ENCODE measurements at places on chromosomes 3 and 15. TPM values are rescaled to one million over a fixed set of nuclear protein-coding genes. Genes with fewer than 3 reads are reported as not detected.
A peak's percentile ranks its signal among the peaks of the same experiment; 100 is the strongest.

The PTH1R gene
- total RNA-seq = not detected

The IL17RB gene
- total RNA-seq = not detected

The PHC3 gene
- 38.8 TPM for total RNA-seq

The TPRG1 gene
- total RNA-seq = not detected

The TGM5 gene
- total RNA-seq = not detected

The MKRN3 gene
- not detected for total RNA-seq

The SLC27A2 gene
- 1.5 TPM for total RNA-seq

DNA sequence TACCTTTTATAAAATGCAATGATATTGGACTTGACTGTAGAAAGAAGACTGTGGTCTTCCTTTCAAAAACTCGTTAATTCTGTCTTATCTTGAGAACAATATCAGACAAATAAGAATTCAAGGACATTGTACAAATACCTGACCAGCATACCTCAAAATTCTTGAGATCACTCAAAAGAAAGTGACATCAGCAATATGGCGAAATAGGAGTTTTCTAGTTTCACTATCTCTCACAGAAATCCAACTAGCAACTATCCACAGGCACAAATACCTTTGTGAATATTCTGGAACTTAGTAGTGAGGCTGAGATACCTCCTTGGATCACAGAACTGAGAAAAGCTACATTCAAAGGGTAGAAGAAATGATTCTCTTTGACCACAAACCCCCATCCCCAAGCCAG lies 419.7 kb downstream of the ZNF385D start:
- H3K27ac ChIP-seq = no peak overlapping the region
- no peak overlapping the region for H3K4me3 ChIP-seq
- no peaks in the 10 kb centered on the region for H3K36me3 ChIP-seq
- H3K4me1 ChIP-seq = peaks cover 27% of the 10 kb centered on the region

DNA sequence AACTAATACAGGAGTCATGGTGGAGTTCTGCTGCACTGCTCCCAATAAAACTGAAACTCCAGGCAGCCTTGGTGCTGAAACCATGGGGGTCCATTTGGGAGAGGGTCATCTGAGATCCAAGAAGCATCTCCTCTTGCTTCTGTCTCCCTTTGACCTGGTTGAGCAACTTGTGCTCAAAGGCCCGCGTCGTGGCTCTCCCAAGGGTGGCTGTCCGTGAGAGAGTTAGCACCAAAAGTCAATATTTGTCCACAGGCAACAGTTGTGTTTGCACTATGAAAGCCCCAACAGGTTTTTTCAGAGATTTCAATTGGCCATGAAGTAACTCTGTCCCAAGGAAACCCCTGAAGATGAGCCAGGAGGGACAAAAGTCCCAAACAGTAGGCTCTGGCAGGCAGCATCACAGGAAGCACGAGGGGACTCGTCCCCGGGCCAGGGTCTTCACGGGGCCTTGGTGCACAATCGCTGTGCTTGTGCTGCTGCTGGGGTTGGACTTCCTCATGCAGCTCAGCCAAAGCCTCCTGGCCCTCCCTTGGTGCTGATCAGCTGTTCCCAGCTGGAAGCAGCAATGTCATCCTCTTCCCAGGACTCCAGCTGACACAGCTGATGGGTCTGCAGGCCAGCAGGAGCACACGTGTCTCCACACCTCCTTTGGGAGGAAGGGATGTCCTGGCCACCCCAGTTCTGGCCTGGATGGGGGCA lies 39.4 kb upstream of the WNT5A start:
- no peak for DNase-seq
- H3K27me3 ChIP-seq = peaks cover 15% of the 10 kb centered on the region
- no peak overlapping the region for H3K4me3 ChIP-seq

DNA sequence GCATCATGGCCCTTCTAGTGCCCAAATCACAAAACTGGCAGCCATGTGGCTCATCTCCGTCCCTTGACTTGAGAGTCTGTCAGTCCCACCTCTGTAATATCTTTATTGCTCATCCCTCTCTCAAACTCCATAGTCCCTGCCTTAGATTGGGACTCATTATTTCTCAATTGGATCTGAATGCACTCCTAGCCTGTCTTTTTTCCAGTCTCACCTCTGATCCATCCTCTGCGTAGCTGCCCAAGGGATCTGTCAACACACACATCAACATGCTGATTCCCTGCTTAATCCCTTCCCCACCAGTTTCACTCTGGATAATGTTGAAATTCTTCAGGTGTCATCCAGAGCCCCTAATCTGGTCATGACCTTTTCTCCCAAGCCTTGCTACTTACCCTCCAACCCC lies 39.3 kb downstream of the NMNAT3 start:
- H3K4me1 ChIP-seq = no peaks in the 10 kb centered on the region
- no peak overlapping the region for H3K27ac ChIP-seq
- no peaks in the 10 kb centered on the region for H3K27me3 ChIP-seq

DNA sequence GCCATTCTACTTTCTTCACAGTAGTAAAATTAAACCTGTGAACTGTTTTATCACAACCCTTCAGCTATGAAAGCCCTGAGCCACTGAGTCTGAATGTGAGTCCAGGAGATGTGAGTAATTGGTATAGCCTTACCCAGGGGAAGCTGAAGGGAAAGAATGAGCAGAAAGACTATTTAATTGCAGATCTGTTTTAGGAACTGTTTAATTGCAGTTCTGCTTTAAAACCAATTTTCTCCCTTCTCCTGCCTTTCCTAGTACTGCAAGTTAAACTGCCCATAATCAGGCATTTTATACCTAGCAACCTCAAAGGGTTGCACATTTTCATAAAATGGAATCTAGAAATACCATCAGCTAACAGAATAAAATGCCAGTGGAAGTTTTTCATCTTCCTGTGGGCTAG lies 476.7 kb downstream of the OCA2 start:
- no peak overlapping the region for H3K4me3 ChIP-seq
- DNase-seq = no peak

DNA sequence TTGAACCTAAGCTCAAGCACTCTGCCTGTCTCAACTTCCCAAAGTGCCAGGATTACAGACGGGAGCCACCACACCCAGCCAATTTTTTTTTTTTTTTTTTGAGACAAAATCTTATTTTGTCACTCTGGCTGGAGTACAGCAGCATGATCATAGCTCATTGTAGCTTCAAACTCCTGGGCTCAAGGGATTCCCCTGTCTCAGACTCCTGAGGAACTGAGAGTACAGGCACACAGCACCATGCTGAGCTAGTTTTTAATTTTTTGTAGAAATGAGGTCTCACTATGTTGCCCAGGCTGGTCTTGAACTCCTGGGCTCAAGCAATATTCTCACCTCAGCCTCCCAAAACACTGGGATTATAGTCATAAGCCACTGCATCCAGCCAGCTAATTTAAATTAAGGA lies 36.8 kb upstream of the SUCLG2 start:
- DNase-seq = no peak
- H3K27ac ChIP-seq = no peak overlapping the region
- peaks cover 4% of the 10 kb centered on the region for H3K4me1 ChIP-seq

DNA sequence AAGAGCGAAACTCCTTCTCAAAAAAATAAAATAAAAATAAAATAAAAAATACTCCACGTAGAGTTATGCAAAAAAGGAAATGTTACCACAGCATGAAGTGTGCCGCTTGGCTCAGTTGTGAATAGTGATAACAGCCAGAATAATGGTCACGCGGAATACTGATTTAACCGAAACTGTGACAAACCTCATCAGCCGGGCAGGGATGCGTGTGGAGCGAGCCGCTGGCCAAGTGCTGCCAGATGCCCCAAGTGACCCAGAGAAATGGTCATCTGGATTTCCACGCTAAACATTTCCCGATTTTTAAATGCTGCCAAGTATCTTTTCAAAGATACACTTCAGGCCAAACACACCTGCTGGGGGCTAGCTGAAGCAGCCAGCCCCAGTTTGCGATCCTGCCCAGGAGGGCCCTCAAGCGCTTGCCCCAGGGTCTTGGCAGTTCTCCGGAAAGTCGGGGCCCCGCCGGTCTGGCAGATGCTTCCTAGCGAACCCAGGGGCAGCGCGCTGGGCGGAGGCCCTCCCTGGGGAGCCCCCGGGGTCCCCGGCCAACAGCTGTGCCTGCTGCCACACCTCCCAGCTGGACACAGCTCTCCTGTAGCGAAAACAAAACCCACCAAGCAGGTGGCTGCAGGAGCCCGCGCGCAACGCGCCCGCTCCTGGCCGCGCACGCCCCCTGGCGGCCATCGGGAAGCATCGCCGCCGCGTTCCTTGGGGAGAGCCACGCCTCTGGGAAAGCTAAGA lies 35.1 kb downstream of the CMTM6 start:
- peak; percentile 40 for DNase-seq
- no peak overlapping the region for H3K27ac ChIP-seq
- no peaks in the 10 kb centered on the region for H3K27me3 ChIP-seq
- peaks cover 32% of the 10 kb centered on the region for H3K4me1 ChIP-seq

DNA sequence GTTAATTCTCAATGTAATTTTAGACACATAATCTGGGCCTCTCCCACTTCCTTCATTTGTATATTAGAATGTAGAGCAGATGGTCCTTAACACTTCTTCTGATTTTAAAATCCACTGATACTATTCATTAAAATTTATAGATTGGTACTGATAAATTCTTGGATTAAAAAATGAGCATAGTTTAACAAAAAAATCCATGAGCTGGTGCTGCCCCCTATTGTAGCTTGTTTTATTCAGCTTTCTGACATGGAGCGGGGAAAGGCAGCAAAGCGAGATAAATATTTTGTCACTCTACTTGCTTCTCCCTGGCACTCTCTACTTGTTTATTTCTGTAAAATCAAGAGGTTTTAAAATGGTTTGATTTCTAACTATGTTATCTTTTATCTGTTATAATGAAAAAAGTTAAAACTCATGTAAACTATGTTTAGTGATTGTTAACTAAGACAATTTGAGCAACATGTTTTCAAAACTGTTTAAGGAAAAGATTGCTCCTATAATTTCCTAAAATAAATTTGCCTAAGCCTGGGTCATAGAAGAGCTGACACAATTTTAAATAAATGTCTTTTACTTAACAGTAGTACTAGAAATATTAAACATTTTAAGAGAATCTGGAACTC lies 26.5 kb upstream of the PLOD2 start:
- no peaks in the 10 kb centered on the region for H3K36me3 ChIP-seq
- H3K4me3 ChIP-seq = no peak overlapping the region
- no peaks in the 10 kb centered on the region for H3K27me3 ChIP-seq
- H3K4me1 ChIP-seq = peaks cover 23% of the 10 kb centered on the region
- DNase-seq = peak; percentile 36
- H3K27ac ChIP-seq = no peak overlapping the region

DNA sequence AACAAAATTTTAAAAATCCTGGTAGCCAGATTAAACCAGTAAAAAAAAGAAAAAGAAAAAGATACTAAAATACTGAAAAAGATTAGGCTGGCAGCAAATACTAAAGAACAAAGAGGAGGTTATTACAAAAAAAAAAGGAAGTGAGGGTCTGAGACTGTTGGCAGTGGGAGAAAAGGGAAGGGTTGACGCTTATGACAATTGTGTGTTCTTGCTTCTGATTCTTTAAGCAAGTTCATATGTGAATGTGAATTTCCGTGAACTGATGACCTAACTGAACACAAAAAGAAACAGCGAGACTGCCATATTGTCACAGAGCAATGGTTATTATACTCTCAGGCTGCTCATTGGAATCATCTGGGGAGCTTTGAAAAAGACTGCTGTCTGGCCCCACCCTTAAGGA lies 56.5 kb downstream of the ATP13A4 start:
- H3K4me3 ChIP-seq = no peak overlapping the region
- H3K36me3 ChIP-seq = no peaks in the 10 kb centered on the region
- DNase-seq = no peak
- no peaks in the 10 kb centered on the region for H3K27me3 ChIP-seq
- no peaks in the 10 kb centered on the region for H3K4me1 ChIP-seq
- H3K27ac ChIP-seq = no peak overlapping the region

DNA sequence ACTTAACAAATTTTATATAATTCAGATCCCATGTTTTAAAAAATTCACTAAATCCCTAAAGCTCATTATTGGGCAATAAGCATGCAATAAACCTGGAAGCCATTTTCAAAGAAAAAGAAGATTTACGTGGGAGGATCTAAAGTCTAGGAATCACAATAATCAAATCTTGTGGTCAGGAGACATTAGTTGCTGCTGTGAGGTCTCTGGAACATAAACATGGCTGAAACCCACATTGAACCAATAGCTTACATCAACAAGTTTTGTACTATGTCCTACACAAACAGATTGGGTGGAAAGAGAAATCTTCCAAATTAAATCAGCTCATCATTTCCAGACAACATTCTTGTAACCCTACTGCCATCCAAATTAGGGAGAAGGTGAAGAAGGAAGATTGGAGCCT lies 121.9 kb upstream of the EPHA3 start:
- H3K4me3 ChIP-seq = no peak overlapping the region
- no peaks in the 10 kb centered on the region for H3K27me3 ChIP-seq
- no peak overlapping the region for H3K27ac ChIP-seq

- DNase-seq = no peak
- H3K4me1 ChIP-seq = no peaks in the 10 kb centered on the region
- H3K27ac ChIP-seq = no peak overlapping the region
- H3K36me3 ChIP-seq = no peaks in the 10 kb centered on the region
- peaks cover 1% of the 10 kb centered on the region for H3K27me3 ChIP-seq
Observed at GRCh38 chr3:189613122-189613521, 18.1 kb upstream of the TP63 start.

DNA sequence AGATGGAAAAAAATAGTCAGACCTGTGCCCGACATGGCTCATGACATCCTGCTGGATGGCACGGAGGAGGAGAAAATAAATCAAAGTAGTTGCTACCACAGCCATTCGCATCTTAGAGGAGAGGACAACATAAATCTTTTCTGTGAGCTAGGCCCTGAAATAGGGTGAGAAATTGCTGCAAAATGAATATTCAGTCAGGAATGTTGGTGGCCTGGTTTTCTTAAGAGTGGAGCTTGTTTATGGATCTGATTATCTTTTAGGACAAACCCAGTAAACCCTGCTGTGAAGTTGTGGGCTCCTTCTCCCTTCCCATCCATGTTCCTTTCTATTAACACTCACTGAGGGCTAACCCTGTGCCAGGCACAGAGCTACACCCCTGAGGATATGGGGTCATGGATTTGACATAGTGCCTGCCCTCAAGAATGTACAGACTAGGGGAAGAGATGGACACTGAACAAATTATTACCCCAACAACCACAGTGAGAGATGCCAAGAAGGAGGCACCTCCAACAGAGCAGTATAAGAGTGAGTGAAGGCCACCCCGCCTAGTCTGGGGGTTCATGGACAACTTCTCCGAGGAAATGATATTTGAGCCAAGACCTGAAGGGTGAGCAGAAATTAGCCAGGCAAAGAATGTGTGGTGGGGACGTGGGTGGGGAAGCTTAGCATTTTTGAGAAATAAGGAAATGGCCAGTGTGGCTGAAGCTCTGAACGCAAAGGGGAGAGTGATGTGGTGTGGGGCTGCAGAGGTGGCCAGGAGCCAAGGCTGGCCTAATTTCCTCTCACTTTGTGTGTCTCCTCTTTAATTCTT lies 68.9 kb upstream of the ARL8B start:
- peak; percentile 68 for DNase-seq
- peaks cover 50% of the 10 kb centered on the region for H3K4me1 ChIP-seq
- no peak overlapping the region for H3K4me3 ChIP-seq
- peak overlapping the region; percentile 59 for H3K27ac ChIP-seq
- H3K27me3 ChIP-seq = peaks cover 3% of the 10 kb centered on the region

DNA sequence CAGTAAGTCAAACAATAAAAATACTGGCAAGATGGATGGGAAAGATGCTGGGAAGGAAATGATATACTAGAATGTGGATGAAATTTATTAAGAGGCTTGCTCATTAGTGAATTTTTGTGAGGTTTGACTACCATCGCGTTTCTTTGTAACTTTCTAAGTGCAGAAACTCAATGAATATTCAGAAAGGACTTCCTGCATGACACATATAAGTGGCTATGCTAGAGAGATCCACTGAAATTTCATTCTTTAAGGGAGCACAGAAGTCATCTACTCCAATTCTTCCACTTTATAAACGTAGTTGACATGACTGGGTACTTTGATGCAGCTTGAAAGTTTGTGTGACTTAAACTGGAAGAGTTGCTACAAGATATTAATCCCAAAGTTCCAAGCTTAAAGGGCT lies 88.0 kb downstream of the SHQ1 start:
- no peak overlapping the region for H3K27ac ChIP-seq
- DNase-seq = no peak
- H3K36me3 ChIP-seq = 0 out of 2 replicates have a peak, but pooled peaks cover 4% of the 10 kb centered on the region
- H3K4me1 ChIP-seq = no peaks in the 10 kb centered on the region

Data from HFFc6 (cell line).